Chondrocyte (in vitro differentiated cells): ENCODE measurements at places on chromosomes 3 and 15.

- DNase-seq = no peak
Measured at GRCh38 chr15:76930831-76931396, 635 bp upstream of the RCN2 start.

DNA sequence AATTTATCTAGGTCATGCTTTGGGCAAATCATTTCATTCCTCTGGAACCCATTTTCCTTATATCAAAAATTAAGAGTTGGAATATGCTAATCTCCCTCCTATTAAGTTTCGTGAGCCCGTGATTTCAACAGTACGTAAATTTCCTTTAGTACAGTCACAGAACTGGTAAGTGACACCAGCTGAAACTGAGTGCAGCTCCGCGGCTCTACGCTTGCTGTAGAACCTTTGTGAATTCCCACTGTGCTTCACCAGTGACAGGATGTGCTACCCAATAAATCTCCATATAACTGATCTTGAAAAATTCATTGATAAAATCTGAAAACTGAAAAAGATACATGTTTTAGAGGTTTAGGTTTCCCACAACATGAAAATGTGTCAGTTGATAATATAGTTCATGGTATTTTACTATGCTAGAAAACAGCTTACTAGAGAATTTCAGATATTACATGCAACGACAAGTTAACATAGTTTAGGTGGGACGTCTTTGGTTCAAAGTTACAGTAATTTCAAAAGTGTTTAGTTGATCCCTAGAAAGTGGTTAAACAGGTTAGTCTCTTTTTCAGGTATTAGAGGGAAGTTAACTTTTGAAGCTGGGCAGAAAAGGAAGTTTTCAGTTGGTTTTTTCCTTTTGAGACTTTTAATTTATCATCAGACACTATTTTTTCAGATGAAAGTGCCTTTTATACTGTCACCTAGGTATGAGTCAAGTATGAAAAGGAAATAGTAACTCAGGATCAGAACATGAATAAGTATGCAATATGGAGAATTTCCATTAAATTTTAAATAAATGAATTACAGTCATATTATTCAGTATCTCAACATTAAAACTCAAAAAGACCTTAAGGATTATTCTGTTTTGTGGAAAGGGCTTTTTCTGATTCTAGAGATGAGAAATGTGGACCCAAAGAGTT, 57.0 kb downstream of the PPARG start:
- no peak for DNase-seq

DNA sequence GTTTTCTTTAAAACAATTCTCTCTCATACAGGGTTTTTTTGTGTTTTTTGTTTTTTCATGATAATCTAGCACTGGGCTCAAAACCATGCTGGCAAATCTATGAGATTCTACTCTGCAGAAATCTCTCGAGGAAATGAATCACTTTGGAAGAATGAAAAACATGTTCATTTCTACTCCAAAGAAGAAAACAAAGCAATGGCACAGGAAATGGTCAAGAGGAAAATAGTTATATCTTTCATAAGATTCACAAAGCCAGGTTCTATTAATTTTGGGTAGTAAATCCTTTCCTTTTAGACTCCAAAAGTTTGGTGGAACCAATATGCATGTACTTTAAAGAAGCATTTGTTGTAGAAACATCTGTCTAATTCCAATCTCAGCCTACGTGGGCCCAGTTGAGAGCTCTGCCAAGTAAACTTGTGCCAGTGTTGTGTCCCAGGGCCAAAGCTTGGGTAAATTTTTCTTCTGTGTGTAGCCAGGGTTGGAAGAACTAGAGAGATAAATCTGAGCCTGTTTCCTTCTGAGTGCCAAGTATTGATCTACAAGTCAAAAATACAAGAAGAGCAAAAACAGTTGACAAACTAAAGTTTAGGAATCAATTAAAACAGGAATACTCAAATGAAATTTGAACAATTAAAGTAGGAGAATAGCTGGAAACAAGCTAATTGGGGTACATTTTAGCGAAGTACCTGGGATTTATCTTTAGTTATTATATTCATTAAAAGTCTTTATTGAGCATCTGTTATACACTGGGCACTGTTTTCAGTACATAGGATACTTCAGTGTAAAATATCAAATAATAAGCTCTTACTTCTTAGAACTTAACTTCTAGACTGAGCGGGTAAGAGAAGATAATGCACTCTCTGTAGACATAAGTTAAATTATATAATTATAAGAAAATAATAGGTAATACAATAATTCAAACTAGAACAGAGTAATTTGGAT, 657.5 kb upstream of the NECTIN3 start:
- no peak for DNase-seq

- no peak for DNase-seq
Measured at GRCh38 chr3:114179575-114179974, 723 bp upstream of the DRD3 start.
